Activated naive CD4-positive, alpha-beta T cell treated with anti-CD3 and anti-CD28 coated beads, Interleukin-2, amount 50 U/mL, for 72 hours (primary cell): ENCODE measurements at places on chromosomes 12 and 14.

DNA sequence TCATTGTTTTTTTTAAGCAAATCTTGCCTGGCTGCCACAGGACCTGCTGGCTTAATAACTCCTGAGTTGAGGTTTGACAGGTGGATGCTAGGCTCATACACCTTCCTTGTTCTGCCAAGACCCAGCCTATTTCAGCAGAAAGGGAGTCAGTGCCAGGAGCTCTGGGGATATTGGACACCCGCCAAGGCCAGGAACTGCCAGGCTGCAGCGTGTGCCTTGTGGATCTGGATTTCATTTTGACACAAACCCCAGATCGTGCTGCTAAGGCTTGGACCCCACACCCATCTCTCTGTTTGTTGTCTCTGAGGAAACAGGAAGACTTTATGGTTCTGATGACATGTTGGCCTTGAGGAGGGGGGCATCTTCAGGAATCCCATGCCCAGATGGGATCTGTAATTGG lies 44.4 kb upstream of the PRIMA1 start:
- no peak for DNase-seq

- no peak for DNase-seq
Observed at GRCh38 chr12:127300753-127301152, 966.2 kb upstream of the TMEM132C start.

- DNase-seq: no peak
Observed at GRCh38 chr12:93838193-93838592, 161.0 kb downstream of the CRADD start.

DNA sequence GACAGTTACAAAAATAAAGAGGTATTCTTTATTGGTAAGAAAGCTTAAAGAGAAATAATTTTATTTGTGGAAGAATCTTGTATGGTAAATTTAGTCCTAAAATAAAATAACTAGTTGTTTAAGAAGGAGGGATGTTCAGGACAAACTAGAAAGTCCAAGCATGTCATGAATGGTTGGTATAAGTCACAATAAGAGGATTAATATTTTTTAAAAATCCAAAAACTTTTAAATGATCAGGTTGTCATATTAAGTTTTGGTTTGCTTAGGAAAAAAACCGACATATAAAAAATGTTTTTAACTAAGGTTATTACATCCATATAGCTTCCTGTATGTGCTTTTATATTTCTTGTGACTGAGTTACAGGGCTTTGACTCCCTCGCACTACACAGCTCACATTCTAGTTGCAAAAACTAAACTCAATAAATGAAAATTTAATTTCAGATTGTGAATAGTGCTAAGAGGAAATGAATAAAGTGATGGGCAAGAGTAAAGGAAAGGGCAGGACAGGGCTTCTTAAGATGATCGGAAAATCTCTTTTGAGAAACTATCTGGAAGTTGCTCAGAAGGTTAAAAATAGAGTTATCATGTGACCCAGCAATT lies 80.7 kb upstream of the METAP2 start:
- no peak for DNase-seq

DNA sequence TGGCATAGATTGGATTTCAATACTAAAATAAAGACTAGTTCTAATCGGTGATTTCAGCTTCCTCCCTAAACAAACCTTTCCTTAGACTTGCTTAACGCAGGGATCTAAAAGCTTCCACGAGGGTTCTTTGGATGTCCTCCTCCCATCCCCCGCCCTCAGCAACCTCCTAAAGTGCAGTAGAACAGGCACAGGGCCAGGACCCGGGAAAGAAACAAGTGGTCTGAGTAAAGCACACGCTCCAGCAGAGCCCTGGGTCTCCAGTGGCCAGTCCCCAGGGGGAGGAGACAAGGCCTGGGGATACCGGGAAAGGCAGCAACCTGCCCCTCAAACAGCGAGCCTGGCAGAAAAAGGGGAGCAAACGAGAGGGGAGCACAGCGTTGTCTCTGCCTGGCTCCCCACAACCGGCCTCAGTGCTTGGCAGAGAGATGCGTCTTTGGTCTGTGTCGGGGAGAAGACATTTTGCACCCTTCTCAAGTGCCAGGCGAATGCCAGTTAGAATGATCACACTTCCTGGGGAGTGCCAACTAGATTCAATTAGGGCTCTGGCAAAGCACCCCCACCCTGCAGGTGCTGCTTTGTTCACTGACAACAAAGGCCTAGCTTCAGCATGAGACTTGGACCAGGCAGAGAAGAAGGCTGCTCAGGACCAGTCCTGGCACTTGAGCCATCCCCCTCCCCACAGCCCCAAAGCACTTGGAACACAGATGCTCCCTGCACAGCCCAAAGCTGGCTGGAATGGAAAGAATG lies 17.1 kb upstream of the SLC6A12 start:
- peak; percentile 37 for DNase-seq

- no peak for DNase-seq
Observed at GRCh38 chr12:106527356-106527755, 55.4 kb upstream of the RFX4 start.

GRCh38 chr12:42960087-42960527 lies 370.6 kb upstream of the PRICKLE1 start:
- no peak for DNase-seq

- DNase-seq: no peak
Observed at GRCh38 chr12:75439930-75440329, 40.6 kb upstream of the GLIPR1 start.

DNA sequence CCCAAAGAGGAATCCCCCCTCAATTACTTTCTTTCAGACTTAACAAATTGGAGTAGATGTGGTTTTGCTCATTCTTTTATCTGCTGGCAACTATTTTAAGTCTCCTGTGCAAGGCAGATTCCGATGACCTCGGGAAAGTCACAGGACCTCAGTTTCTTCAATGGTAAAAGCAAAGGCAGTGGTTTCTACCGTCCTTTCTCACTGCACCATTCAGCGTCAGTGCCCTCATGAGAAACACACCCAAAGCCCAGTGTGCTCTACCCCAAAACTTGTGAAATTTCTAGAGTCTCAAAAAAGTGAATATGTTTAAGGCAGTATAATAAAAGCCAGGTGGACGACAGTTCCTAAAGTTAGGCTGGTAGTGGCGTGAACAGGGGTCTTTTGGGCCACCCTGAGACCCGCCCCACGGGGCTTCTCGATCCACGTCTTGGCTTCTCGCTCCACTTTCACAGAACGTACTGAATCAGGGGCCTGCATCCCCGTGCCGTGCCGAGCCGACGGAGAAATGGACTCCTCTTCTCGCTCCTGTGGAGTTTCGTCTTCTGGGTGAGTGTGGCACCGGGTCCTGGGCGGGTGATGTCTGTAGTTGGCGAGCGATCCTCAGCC lies 1.3 kb upstream of the ARHGAP5 start:
- DNase-seq: peak; percentile 10

- DNase-seq: peak; percentile 50
Observed at GRCh38 chr12:109764776-109765445, 51.3 kb downstream of the FAM222A start.

DNA sequence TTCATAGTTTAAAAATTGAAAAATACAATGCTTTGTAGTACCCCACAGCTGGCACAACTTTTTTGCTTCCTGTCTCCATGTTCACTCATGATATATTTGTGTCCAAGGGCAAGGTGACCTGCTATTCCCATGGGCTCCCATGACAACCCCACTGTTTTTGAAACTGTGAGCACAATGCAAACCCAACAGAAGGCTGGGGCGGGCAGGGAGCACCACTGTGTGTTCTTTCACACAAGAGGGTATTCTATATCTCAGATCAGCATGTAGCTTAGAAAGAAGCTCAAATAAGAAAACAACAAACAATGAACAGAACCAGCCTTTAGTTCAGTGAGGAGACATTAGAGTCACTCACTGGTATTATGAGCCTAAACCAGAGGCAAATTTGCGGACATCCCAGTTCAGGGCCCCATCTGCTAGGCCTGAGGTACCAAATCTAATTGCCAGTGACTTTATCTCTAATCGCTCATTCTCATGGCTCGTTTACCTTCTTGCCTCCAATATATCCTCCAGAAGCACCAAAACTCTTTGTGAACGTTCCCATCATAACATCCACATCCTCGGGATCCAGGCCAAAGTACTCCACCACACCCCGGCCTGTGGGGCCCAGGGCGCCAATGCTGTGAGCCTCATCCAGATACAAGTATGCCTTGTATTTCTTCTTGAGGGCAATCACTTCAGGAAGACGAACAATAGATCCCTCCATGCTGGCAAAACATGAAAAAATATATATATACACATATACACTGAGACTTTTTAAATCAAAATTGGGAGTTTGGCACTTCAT lies 56.4 kb upstream of the ISM2 start:
- DNase-seq: no peak

GRCh38 chr14:33040372-33041140 lies 101.9 kb downstream of the NPAS3 start:
- DNase-seq: no peak

DNA sequence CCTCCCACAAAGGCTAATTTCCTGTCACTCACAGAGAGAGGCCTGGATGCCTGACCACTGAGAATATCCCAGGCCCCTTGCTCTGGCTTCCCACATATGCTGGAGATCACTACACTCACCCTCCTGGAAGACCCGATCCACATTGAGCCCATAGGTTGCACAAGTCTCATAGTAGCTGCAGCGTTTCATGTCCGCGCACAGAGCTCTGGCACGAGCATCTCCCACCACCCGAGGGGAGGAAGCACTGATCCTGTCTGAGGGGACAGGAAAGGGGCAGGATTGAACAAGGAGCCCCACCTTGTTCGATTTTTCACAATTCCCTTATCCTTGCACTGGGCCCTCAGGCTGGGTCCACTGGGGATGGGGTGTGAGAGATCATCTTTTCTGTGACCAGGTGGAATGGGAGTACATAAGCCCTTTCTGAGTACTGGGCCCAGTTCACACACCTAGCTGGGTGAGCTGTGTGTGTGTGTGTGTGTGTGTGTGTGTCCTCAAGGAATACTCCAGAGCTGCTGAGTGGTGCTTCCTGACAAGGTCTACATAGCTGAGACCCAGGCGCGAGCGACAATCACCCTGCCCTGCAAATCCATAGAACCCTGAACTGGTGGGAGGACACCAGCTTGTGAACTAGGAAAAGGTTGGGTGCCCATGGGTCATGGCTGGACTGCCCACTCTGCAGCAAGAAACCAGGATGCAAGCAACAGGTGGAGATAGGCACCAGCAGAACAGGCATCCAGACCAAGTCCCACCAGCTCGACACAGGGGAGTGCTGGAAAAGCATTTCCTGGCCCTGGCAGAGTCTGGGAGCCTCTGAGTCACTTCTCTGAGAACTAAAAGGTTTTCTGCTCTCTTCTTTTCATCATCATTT lies 5.6 kb downstream of the AGAP2 start:
- DNase-seq: no peak

DNA sequence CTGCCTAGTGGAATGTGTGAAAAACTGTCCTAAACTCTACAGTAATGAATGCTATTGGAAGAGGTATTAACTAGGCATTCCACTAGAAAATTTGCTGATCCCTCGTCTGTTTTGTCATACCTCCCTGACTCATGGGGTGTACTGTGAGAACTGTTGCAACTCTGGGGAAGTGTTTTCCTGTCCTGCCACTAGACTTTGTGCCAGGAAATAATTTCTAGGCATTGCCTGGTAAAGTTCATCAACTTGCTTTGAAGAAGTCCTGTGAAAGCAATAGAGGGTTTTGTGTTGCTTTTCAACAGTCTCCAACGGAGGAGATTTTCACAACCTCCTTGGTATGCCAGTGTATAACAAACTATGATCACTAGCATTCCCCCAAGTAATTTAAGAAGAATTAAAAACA lies 139.9 kb downstream of the AKAP6 start:
- no peak for DNase-seq

GRCh38 chr14:30991408-30991807 lies 34.0 kb upstream of the AP4S1 start:
- no peak for DNase-seq
